ENCODE measurements at places on chromosomes 6 and 20.

GRCh38 chr20:37598575-37599342, 71.1 kb upstream of the BLCAP start:
- no peak for DNase-seq

DNA sequence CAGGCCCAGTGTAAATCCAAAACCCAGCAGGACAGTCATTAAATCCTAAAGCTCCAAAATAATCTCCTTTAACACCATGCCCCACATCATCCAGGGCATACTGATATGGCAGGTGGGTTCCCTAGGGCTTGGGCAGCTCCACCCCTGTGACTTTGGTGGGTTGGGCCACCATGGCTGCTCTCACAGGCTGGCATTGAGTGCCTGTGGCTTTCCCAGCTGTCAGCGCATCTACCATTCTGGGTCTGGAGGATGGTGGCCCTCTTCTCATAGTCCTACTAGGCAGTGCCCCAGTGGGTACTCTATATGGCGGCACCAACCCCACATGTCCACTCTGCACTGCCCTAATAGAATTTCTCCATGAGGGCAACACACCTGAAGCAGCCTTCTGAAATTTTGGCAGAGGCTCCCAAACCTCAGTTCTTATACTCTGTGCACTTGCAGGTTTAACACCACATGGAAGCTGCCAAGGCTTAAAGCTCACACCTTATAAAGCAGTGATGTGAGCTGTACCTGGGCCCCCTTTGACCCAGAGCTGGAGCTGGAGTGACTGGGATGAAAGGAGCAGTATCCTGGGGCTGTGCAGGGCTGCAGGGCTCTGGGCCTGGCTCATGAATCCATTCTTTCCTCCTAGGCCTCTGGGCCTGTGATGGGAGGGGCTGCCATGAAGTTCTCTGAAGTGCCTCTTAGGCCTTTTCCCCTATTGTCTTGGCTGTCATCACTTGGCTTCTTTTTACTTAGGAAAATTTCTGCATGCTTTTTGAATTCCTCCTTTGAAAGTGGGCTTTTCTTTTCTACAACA, 765.5 kb upstream of the EPHA7 start:
- DNase-seq: no peak

- DNase-seq: no peak
These were observed 68.3 kb downstream of the AFG1L start for GRCh38 chr6:108363113-108363512.

DNA sequence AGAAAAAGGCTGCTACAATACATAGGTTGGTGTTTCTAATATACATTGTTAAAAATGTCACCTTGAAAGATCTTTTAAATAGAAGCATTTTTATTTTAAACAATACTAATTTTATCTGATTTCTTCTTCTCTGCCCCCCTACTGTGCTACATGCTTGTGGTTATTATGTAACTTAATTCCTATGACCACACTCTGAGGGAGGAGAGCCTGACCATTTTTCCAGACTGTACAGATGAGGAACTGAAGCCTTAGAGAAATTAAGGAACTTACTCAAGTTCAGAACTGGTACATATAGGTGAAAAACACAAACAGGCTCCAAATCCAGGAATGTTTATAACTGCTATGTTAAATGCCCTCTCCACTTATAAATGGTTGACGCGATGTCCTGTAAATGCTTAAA, 43.4 kb upstream of the ARHGAP18 start:
- no peak for DNase-seq

DNA sequence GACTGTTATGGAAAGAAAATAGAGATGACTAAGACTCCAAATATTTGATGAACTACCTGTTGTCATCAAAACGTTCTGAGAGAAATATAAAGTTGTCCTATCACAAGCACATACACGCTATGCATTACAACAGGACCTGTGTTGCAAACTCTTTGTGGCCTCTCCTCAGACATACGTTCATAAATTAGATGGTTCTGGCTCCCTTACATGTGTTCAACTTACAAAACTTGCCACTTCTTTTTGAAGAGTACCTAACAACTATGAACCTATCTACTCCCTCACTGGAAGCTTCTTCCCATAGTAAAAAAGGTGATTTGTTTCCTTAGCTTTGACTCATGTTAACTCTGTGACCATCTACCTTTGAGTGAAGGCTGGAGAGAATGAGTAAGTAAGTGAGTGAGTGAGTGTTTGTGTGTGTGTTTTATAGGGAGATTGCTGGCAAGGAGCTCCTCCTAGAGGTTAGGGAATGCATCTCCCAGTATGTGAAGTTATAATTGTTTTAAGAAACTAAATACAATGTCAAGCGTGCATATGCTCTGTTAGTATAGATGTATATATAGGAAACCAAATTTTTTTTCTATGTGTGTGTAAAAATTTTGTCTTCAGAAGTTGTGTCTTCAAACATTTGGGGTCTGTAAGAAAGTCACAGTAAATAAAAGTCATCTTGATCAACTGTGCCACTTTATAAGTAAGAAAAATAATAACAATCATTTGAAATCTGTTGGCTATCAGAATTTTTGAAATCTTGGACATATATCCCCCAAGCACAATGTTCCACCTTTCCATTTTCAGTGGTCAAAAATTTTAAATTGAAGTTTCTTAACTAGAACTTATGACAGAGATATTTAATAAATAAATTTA, 1211.1 kb upstream of the GJE1 start:
- no peak for DNase-seq

DNA sequence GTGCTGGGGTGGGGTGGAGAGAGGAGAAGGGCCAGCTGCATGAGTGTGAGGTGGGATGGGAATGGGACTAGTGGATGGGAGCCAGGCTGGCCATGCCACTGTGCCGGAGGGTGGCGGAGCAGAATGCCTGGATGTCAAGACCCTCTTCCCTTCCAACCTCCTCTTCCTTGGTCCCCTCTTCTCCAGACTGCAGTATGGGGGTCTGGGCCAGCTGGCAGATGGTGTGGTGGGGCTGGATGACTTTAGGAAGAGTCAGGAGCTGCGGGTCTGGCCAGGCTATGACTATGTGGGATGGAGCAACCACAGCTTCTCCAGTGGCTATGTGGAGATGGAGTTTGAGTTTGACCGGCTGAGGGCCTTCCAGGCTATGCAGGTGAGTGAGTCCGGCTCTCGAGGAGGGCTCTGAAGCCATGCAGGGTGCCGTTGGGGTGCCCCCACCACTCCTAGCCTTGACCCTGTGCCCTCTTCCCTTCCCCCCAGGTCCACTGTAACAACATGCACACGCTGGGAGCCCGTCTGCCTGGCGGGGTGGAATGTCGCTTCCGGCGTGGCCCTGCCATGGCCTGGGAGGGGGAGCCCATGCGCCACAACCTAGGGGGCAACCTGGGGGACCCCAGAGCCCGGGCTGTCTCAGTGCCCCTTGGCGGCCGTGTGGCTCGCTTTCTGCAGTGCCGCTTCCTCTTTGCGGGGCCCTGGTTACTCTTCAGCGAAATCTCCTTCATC, 7.7 kb downstream of the DDR1 start:
- no peak for DNase-seq

DNA sequence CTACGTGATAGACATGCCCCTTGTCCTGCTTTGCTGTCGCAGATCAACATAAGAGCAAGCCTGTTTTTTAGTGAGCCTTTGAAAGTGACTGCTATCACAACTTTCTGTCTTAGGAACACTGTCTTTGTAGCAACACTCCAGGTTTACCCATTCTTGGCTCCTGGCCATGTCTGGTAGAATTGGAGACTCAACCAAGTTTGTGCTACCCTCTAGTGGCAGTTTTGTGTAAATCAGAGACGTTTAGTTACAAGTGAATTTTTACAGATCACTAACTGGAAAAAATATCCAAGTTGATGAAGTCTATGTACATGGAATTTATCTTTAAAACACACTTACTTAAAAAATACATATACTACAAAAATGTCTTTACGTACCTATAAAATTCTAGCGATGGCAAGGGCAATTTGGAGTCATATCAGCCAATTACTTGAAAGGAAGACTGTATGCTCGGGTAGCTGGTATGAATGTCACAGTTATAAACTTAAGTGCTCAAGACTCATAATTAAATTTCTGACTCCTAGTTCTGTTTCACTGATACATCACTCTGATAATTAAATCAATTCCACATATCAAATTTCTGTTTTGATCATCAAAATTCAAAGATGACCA, 101.4 kb downstream of the ADGB start:
- no peak for DNase-seq

DNA sequence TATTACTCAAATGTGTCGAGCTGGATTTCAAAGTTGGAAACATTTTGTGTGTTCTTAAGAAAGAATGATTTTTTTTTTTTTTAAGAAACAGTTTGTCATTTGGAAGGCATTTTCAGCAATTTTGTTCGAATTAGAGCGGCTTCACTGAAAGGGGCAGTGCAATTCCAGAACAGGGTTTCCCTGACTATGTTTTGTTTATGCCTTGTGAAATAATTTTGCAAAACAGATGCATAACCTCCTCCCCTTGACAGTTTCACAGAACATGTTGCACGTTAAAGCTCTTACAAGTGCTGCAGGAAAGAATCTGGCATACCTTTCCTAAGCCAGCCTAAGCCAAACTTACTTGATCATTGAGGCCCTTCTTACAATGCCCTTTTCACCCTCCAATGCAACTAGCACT, 216.0 kb upstream of the SSTR4 start:
- DNase-seq: no peak

Data from activated CD4-positive, alpha-beta T cell treated with anti-CD3 and anti-CD28 coated beads for 1 hour (primary cell).